Kidney tubule cell (primary cell): ENCODE measurements at places on chromosomes 6 and 20.

DNA sequence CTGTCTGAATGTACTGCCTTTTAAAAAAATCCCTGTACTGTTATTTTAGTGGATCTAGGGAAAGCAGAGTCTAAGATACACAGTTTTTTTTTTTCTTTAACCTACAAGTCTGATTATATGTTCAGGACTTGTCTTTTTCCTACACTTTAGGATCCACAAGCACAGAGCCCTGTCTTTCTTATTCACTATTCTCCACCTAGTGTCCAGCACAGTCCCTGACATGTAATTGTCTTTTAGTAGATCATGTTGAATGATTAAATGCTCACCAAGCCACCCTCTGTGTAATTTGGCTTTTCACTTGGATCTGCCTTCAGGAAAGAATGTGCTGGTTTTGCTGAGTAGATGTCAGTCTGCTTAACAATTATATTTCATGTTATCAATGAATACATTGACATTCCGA lies 35.8 kb upstream of the YWHAB start:
- DNase-seq: no peak

DNA sequence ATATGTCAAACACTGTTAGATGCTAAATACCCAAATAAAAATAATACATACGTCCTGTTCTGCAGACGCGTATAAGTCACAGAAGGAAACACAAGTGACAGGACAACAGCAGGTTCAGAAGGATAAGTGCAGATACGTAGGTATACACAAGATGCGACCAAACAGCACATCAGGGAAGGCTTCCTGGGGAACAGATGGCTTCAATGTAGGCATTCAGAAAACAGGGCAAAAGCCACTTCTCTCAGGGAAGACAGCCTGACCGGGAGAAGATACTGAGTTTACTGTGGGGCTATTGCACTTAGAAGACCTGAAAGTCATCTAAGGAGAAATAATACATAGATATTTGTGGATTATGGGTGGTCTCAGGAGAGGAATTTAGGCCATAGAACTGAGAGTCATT lies 1.9 kb downstream of the HLA-DPA1 start:
- DNase-seq: no peak

- DNase-seq: no peak
These were observed 34.6 kb upstream of the RNF8 start for GRCh38 chr6:37319156-37319555.

DNA sequence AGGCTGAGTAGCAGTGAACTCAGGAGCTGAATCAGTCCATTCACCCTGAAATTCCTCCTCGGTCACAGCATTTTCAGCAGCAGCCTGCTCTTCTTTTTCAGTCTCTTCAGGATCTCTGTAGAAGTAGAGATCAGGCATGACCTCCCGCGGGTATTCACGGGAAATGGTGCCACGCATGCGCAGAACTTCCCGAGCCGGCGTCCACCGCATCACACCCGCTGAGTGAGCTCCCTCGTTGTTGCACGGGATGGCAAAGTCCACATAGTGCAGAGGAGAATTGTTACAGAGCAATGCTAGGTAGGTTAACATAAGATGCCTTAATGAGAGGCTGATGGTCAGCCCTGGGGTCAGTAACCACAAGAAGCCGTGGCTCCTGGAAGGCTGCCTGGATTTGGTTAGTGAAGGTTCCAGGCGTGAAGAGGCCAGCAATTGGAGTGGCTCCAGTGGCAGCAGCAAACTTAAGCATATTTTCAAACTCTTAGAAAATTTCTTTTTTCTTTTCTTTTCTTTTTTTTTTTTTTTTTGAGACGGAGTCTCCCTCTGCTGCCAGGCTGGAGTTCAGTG lies 113.5 kb upstream of the HDAC2 start:
- peak; percentile 14 for DNase-seq

GRCh38 chr20:47165376-47165865 lies 191.1 kb downstream of the ZMYND8 start:
- DNase-seq: no peak

- no peak for DNase-seq
These were observed at the start of gene SLC32A1 for GRCh38 chr20:38723848-38724625. Gene SLC32A1, plus strand, starts transcription at chr20:38724486. Its CDS starts 239 bp downstream, at chr20:38724725.

DNA sequence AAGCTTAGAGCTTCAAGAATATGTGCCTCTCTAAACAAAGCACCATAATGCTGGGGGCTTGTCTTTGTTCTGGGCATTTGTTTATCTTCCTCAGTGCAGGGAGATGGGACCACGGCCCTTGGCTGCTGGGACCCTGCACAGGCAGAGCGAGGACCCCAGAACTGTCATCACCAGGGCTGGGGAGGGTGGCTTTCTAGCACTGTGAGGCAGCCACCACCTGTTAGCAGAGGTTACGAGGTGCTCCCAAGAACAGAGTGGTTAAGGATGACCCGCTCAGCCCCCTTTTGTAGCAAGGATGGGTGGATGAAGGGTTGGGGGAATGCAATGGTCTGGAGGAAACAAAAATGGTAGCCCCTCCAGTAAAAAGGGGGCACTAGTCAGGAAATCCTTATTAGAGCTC lies 34.9 kb downstream of the METTL24 start:
- no peak for DNase-seq

DNA sequence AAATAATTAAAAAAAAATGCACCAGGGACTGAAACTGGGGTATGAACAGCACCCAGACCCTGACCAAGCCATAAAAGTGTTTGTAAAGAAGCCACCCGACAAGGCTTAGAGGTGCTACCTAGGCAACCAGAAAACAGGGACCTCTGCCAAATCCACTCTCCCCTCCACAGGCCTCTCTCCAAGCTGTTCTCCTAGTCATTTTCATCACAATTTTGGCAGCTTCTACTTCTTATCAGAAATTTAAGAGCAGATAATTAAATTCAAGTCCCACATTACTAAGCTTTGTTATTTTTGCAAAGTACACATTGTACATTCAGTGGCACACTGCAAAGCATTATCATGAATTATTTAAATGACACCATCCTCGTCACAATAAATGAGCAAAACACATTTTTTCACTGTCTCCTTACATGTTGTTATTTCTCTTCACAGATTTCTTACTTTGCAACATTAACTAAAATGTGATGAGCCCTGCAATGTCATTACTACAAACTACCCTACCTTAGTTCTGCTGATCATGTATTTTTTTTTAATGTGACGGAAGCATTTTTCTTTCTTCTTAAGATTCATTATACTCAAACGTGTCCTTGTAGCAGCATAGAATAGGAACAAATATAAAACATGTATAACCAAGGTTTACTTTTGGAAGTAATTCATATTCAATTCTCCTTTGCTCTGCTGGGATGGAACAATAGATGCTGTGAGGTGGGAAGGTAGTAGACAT lies 38.1 kb downstream of the ECT2L start:
- no peak for DNase-seq

- peak; percentile 59 for DNase-seq
These were observed 24.7 kb downstream of the TBC1D7 start for GRCh38 chr6:13303668-13304017.

- DNase-seq: peak; percentile 74
These were observed 42.0 kb upstream of the ID4 start for GRCh38 chr6:19795211-19795610.

DNA sequence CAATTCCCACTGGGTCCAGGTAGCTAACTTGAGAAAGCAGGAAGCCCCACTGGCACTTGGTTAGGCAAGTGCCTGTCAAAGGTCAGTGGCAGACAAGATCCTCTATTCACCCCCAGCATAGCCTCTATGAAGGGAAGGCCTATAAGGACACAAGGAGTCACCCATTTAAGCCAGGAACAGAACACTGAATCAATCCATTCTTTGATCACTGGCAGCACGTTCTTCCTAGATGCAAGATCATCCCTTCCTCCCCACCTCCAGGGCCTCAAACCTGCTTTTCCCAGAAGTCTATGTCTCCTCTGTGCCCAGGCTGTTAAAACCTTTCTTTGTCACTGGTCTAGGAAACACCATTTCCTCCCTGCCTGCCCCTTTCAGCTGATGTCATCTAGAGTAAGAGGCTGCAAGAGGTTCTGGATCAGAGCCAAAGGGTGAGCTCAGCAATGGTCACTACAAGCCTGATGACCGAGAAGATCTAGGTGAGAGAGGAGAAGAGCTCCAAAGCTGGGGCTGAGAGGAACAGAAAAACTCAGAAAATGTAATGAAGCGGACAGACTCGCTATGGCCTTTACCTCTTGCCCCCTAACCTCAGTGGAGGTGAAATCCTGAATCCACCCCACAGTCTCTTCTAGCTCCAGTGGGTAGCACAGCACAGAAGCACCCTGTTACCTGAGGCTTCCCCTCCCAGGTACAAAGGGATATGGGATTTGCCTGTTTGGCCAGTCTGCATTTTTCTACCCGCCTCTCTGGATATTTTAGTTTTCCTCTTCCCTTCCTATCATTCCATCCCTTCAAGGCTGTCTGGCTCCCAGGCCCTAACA lies 1.8 kb downstream of the GTPBP2 start:
- DNase-seq: peak; percentile 99

DNA sequence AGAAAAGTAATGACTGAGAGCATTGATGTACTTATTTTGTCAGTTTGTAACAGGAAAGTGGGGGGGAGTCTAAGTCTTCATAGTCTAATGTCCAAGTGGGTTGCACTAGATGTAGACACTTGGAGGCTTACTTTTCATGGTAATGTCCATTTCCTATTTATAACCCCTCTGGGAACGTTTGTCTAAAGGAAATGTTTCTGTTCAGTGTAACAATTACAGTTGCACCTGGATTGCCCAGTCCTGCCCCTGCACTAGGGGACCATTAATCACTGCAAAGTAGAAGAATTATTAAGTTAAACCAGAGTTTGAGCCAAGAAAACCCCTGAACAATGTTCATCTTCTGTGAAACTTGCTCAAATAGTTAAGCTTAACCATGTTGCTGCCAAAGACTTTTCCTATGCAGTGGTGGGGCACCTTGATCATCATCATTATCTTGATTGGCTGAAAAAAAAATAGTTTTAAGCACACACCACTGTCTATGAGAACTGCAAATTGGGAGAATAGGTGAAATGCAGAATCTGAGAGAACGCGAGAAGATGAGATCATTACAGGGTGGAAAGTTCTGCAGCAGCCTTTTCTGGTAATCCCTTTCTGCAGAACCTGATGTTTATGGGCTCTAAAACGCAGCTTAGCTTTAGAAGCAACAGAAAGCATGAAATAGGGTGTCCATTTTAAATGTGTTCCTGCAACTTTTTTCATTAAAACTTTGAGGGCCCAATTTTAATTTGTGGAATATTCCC lies 106.0 kb downstream of the ZNF217 start:
- DNase-seq: no peak

DNA sequence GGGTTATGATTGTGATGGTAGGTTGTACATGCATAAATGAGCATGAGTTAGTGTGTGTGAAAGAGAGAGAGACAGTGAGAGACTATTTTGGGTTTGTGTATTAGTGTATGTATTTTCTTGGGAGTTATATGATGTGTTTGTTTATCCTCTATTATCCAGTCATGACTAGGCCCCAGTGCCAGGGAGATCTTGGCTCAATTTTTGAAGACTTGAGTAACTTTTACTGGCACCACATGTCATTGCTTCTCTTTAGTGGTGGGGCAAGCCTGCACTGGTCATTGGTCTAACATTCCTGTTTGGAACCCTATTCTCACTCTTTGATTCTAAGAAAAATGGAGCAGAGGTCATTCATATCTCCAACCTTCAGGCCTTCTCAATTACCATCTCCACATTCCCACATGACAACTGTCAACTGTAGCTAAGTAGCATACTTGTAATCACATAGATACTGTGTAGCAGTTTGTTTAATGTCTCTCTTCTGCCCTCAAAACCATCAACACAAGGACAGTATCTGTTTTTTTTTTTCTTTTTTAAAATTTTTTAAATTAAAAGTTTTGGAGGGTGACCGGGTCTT lies 8.8 kb downstream of the L3MBTL1 start:
- no peak for DNase-seq

- DNase-seq: no peak
These were observed 34.6 kb upstream of the SCUBE3 start for GRCh38 chr6:35178932-35179832.
